CD4-positive, alpha-beta T cell treated with Interferon alpha-2 for 1 hour (primary cell): ENCODE measurements at places on chromosomes 16 and 17.

GRCh38 chr17:29591737-29592608 lies 959 bp upstream of the ANKRD13B start:
- DNase-seq, result peak; percentile 83

- no peak for DNase-seq
Observed at GRCh38 chr16:88656291-88656980, 5.6 kb upstream of the CYBA start.

- no peak for DNase-seq
Observed at GRCh38 chr17:79111097-79111496, 36.5 kb downstream of the ENGASE start.

DNA sequence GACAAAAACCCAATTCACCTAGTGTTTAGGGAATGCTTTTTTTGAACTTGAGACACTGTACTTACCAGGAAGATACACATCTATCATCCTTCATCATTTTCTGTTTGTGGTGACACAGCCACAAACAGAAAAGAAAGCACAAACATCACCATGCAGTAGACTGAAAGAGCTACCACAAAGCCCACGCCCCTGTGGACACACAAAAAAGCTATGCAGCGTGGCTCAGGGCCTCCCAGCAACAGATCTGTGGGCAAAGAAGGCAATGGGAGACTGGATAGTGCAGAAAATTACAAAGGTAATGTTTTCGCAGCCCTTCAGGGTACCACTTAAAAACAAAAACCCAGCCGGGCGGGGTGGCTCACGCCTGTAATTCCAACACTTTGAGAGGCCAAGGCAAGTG lies 9.6 kb downstream of the COTL1 start:
- peak; percentile 63 for DNase-seq

DNA sequence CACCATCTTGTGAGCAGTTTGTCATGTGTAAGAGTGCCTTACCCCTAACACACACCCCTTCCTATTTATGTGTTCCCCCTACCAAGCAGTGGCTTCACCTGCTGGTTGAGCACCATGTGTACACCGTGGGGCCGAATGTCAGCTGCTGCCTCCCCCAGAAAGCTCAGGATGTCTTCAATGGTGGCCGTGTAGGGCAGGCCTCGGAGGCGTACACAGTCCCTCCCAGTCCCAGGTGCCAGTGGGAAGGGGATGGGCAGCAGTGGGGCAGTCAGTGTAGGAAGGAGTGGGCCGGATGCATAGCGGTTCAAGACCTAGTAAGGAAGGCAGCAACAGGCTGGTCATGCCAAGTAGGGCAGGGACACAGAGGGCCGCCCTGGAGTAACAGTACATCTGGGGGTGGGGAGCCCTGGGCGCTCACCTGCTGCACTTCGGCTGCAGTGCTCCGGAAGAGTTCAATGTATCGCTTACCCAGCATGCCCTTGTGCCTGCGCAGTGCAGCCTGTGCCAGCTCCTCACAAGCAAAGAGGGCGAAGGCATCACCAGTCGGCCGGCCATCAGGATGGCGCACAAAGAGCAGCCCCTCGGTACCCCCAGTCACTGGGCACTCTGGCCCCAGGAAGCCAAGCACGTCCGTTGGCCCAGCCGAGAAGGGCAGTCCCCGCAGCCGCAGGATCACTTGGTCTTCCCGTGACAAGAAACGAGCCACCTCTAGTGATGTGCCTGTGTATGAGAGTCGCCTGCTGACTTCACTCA lies 4.4 kb downstream of the ESRP2 start:
- DNase-seq, result no peak

DNA sequence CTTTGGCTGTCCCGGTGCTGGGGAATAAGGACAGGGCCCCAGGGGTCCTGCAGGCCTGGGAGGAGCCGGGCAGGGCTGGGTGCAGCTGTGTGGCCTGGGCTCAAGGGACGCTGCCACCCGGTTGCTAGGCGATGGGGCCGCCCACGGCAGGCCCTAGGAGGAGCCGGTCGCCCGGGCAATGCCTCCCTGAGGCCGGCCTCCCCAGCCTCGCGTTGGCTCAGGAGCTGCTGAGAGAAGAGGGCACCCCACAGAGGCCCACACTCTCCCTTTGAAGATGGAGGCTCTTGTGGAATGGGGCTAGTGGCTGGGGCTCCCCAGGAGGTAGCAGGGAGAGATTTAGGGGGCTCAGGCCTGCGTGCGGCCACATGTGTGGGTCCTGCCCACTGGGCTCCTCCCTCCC lies at the start of gene CIBAR2:
Gene CIBAR2 (minus strand): TSS at position 109 of the 400 bp plus-strand sequence. CDS start 120 bp downstream, outside the sequence.
- no peak for DNase-seq

GRCh38 chr17:35799942-35800341 lies 4.5 kb upstream of the MMP28 start:
- no peak for DNase-seq

DNA sequence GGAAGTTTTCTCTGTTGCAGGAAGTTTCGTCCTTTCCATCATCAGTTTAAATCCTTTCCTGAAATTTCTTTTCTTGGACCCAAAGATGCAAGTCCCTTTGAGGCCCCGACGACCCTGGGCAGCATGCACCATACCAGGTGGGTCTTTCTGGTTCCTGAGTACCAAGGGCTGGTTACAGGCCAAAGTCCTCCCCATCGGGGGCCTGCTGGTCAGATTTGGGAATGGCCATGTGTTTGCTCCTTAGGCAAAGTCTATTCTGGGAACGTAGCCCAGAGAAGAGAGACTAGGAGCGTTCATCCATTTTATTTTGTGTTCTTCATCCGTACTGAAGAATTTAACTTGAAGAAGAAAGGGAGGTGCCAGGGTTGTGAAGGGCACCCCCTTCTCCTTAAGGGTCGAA lies 17.5 kb upstream of the ADAM11 start:
- no peak for DNase-seq

DNA sequence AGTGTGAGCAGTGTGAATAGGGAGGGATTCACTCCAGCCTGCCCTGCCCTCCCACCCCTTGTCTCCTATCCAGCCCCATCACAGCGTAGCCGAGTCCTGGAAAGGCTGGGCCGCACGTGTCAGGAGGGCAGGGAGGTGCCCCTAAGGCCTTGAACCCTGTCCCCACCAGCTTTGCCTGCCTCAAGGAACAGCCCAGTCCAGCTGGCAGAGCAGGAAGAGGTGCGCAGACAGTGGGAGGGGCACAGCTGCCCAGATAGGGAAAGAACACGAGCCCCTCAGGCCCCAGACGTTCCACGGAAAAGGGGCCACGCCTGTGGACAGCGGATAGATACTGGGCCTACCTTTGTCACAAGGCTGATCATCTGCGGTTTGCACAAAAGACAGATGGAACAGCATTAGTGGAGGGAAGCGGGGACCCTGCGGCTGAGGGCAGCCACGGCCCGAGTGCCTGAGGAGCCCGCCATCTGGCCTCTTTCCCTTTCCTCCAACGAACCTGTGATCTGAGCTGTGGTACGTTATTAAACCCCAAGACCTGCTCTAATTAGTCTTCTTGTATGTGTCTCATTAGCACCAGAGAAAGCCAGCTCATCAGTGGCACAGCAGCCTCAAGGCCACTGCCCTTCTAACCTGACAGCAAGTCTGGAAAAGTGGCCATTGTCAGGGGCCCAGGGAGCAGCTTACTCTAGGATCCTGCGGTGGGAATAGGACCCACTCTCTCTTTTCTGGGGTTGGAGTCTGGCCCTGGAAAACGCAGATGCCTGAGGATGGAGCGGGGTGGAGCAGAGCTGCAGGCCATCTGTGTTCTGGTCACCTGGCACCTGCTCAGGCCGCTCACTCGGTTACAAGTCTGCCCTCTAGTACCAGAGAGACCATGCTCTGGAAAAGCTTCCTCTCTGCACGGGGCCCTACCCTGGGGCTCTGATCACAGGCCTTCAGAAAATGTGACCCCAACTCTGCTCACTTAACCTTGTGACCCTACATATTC lies 16.3 kb downstream of the MPP3 start:
- DNase-seq, result no peak

GRCh38 chr16:68041783-68042182 lies 18.7 kb downstream of the DUS2 start:
- no peak for DNase-seq

DNA sequence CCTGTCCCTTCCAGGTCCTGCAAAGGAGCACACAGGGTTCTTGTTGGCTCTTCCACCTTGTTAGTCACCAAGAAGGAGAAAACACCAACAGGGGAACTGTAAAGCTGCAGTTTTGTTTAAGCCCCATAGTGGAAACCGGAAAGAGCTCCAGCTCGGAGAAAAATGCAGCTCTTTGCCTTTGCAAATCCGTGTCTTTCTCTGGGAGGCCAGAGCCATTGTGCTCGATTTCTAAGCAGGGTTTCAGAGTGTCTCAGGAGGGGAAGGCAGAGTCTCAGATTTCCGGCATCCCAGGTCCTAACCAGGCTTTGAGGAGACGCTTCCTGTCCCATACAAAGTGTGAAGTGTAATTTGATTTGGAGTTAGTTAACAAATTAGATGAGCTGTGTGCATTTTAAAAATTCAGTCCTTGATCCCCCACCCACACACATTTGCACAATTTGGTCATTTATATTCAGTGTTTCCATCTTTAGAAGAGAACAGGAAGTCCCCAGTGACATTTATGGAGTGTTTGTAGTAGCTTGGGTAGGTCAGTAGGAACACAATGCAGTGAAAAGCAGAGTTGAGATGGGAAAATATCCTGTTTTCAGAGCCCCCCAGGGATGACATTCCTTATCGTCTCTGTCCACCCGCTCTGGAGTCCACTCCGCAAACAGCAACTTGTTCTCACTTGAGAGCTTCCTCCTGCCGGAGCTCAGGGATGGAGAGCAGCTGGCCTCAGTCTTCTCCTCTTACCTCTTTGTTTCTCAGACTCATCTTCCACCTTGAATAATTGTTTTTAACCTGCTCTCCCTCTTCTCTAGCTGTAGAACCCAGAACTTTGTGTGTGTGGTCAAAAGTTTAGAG lies 331.9 kb downstream of the SEC14L1 start:
- no peak for DNase-seq

DNA sequence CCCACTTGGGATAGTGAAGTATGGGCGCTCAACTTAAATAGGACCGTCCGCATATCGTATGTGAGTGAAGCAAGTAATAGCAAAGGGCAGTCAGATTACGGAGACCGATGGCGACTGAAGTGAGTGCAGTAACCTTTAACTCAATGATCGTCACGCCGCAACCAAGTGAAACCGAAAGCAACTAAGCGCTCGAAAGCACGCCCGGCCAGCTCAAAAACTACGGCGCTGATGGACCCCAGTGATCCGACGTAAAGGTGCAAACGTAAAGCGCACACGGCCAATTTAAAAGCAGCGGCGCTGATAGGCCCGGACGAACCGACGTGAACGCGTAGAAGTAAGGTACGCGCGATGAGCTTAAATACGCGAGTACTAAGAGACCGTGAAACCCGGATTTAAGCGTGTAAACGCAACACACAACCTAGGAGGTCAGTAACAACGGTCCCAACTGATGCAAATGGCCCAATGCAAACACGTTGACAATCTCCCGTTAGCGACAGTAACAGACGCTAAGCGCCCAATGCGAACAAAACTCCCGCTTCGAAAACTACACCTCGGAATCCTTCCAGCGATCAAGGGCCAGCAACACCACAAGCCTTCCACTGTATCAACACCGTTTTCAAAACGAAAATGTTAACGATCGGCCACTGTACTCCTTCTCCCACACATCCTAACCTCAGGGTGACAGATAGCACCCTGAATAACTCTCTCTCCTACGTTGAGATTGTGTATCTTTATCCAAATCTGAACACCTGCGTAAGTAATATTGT lies 37.9 kb upstream of the ARL4D start:
- DNase-seq, result peak; percentile 98

GRCh38 chr16:76931186-76931585 lies 259.8 kb upstream of the MON1B start:
- DNase-seq, result no peak

DNA sequence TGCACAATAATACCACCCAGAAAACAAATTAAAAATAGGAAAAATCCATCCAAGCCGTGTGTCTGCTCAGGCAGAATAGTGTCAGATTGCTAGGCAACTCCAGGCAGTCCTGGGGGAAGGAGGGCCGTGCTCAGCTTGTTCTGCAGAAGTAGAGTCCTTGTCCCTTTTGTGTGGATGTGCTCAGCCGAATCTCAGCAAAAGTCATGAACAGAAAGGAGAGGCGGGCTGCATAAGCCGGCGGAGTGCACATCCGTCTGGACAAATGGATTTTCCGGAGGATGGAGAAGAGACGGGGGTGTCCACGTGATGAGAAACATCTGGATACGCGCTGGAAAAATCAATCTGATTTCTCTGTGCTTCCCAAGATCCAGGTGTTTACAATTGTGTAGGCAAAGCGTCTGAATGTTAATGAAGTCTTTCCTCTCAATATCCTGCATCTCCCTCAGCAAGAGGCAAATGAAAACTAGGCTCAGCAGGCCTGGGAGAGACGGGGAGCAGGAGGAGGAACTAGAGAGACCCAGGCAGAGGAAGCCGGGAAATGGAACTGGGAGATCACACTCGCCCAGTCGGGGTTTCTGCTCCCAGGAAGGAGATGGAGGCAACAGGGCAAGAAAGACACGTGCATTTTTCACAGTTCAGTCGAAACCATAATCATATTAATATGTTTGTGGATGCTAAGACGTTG lies 7.7 kb upstream of the RBFOX3 start:
- no peak for DNase-seq

DNA sequence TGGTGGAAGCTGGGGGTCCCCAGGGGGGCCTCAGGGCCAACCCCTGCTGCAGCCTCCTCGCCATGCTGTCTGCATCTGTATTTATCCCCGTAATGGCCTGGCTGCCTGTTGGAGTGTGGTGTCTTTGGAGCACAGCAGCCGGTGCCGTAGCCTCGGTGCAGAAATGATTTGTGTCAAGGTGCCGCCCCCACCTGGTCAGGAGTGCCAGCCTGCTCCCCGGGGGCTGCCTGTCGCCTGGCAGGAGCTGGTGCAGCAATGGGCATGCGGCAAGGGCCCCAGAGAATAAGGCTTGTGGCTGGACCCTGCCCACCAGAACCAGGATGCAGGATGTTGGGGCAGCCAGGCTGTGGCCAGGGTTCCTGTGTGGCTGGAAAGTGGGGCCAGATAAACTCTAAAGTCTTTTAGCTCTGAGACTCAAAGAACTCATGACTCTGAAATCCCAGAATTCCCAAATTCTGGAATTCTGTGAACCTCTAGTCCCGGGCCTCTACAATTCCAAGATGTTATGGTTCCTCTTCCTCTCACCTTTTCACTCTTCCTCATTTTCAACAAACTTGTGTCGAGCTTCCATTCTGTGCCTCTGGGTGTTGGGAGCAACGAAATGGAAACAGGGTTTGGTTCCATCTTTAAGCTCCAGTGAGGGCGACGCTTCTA lies 5.9 kb downstream of the CPNE2 start:
- no peak for DNase-seq

DNA sequence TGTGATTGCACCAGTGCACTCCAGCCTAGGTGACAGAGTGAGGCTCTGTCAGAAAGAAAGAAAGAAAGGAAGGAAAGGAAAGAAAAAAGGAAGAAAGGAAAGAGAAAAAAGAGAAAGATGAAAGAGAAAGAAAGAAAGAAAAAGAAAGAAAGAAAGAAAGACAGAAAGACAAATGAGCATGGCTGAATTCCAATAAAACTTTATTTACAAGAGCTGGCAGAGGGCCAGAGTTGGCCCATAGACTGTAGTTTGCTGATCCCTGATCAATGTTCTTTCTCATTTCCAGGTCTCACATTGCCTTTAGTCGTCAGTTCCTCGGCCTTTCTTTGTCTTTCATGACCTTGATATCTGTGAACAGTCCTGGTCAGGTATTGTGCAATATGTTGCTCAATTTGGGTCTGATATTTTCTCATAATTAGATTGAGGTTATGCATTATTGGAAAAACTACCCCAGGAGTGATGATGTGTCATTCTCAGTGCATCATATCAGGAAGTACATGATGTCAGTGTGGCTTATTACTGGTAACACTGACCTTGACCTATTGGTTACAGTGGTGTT lies 68.5 kb upstream of the MED9 start:
- no peak for DNase-seq

GRCh38 chr17:73895157-73895556 lies 250.9 kb upstream of the SDK2 start:
- no peak for DNase-seq

GRCh38 chr17:7747635-7748071 lies 30.1 kb downstream of the DNAH2 start:
- no peak for DNase-seq

- DNase-seq, result no peak
Observed at GRCh38 chr16:8764525-8765250, 32.8 kb downstream of the TMEM186 start.
